Activated naive CD4-positive, alpha-beta T cell treated with anti-CD3 and anti-CD28 coated beads, Interleukin-2, amount 50 U/mL, for 16 hours (primary cell): ENCODE measurements at places on chromosomes 1 and 21.

GRCh38 chr1:8004803-8005573 lies 21.1 kb downstream of the ERRFI1 start:
- DNase-seq, result no peak

DNA sequence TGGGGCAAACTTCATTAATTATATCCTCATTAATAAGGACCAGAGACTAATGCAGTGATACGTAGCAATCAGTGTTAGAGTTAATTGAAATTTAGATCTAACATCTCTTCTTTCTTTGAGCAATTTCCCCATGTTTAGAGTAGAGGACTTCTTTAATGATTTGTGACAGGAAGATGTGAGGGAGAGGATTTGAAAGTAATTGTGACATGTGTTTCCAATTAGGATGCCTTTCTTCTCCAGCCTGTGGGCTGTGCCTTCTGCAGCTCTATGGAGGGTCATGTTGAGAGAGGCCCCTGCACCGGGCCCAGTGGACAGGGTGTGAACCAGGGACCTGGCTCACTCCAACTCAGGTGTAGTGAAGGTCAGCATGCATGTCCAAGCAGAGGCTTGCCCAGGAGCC lies 103.0 kb downstream of the GREM2 start:
- no peak for DNase-seq

DNA sequence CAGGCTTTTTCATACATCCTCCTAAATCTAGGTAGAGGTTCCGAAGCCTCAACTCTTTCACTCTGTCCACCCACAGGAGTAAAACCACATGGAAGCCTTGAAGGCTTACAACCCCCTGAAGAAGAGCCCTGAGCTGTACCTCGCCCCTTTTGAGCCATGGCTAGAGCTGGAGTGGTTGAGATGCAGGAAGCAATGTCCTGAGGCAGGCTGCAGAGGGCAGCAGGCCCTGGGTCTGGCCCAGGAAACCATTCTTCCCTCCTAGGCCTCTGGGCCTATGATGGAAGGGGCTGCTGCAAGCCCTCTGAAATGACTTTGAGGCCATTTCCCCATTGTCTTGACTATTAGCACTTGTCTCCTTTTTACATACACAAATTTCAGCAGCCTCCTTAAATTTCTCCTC lies 1503.0 kb downstream of the KCNT2 start:
- no peak for DNase-seq

GRCh38 chr1:71502006-71502405 lies 421.2 kb upstream of the ZRANB2 start:
- no peak for DNase-seq
